ENCODE measurements at places on chromosomes 12 and 14.

DNA sequence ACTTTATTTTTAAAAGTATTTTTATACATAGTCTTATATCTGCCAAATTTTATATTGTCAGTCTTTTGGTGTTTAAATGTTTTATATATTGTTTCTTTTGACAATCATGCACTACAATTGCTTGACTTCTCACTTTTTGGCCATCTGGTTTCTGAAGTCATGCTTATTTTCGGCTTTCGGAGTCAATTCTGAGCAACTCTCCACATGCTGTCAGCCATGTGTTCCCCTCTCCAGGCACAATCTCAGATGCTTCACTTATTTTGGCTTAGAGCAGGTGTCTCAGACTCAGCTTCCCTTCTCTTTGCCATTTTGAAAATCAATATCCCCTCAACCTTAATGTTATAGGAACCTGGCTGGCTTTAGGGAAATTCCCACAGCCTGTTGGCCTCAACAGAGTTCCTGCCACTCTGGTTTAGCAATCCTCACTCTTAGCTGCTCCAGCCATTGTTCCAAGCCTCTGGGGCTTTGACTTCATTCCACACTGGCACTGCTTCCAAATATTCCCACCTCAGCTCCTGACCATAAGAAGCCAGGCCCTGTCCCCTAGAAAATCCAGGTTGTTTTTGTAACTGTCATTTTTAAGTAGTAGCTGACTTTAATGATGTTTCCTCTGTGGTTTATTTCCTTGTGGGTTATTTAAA lies 125.5 kb upstream of the FAR2 start:
- no peak for DNase-seq

DNA sequence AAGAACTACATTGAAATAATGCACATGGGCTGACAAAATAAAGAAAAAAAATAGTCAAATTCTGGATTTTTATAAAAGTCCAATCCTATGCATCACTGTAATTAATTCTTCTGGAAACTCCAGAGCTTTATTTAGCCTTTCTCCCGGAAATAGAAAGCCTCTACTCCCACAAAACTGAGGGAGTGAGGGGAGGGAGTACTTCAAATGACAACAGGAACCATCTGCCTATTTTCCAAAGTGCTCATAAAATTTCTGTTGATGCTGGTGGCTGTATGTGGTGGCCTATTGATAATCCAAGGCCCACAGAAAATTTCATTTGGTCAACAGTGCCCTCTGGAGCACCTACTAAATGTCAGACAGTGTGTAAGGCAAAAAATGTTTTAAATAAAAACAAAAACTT lies 64.6 kb downstream of the KIF21A start:
- no peak for DNase-seq

DNA sequence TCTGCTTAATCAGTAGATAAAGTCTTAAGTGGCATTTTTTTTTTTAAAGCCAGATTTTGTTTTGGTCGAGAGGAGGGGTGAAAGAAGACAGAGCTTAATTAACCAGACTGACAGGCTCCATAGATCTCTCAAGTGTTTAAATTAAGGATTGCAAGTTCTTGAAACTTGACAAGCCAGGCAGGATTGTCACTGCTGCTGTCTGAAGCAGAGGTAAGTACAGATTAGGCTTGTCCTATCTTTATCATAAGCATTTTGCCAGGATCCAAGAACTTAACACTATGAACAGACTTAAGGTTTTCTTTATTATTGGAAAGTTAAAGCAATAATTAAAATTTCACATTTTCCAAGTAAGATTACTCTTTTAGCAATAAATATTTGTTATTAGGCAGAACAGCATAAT lies 179.6 kb upstream of the LMO3 start:
- DNase-seq: no peak

DNA sequence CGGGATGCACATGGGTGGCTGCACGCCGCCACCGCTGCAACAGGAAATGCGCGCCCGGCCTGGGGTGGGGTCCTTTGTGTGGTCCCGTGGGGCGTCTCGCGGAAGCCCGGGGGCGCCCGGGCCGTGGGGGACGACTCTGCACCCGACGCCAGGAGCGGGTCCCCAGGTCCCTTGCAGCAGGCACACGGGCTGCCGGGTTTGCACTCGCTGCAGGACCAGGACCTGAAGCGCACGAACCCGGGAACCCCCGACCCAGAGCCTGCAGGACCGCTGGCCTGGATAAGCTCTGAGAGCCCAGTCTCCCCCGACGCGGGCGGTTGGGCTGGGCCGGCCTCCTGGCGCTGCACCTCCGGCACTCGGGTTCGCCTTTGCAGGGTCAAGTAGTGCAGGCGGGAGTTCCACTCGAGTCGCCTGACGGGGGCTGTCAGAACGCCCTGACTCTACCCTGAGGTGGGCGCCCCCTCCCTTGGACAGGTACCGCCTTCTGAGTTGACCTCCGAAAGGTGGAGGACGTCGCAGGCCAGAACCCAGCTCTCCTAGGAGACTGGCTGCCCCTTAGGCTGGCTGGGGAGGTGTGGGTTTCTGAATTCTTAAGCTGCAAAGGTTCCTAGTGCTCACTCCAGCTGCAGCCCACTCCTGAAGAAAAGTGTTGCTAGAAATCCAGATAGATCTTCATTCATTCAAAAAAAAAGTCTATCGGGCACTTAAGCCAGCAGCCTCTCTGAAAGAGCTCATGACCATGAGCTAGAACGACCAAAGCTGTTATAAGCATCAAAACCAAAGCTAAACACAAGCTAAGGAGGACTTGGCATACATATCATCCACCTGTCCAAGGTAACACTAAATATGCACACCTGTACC lies 68.0 kb downstream of the RNF34 start:
- DNase-seq: no peak

DNA sequence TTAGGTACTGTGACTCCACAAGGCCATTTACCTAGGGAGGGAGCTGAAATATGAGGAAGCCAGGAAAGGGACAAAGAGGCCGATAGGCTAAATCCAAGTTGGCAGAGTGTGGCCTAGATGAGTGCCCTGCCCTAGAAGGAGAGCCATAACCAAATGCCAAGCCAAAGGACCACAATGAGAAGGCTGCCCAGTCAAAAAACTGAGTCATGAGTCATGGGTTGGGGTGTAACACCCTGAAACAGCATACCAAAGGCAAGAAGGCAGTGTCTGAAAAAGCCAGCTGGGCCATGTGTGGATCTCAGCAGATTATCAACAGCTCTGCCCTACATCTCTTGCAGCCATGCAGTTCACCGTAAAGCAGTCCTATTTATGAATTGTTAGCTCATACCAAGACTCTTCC lies 171.7 kb downstream of the PHLDA1 start:
- no peak for DNase-seq

- no peak for DNase-seq
These were observed 124.5 kb downstream of the PTCSC3 start for GRCh38 chr14:36052063-36052462.

DNA sequence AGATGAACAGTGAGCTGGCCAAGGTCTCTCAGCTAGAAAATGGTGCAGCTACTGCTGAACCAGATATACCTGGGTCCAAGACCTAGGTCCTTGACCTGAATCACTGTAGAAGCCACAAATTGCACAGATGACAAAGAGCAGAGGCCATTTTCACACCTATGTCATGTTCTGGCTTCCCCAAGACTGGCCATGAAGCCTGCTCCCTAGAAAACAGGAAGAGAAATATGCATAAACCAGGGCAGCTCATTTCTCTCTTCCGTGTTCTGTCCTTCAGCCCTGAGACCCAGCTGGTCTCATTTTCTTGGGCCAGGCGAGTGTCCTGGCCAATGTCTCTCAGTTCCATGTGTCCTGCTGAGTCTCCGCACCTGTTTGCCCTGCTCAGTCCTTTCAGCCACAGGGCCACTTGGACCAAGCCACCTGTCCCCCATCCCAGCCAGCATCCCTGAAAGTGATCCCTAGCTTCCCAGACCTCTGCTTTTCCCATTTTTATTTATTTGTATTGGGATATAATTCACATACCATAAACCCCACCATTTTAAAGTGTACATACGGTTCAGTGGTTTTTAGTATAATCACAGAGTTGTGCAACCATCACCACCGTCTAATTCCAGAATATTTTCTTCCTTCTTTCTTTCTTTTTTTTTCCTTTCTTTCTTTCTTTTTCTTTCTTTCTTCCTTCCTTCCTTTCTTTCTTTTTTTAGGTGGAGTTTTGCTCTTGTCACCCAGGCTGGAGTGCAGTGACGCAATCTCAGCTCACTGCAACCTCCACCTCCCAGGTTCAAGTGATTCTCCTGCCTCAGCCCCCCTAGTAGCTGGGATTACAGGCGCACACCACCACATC lies 27.0 kb downstream of the P2RX7 start:
- DNase-seq: no peak

GRCh38 chr14:74522740-74523139 lies 29.2 kb downstream of the ISCA2 start:
- DNase-seq: no peak

DNA sequence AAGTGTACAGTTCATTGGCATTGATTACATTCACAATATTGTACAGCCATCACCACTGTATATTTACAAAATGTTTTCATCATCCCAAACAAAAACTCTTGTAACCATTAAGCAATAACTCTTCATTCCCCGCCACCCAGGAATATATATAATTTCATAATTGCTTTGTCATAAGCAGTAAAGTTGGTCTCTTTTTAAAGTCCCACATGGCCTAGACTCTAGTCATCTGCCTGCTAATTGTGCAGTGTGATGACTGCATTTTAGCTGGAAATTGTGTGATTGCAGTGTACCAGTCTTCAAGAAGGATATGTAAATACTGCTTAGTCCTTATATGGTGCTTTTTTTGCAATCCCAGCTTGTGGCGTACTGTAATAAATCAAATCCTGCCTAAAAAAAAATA lies 75.1 kb upstream of the ATP2A2 start:
- DNase-seq: no peak

- DNase-seq: no peak
These were observed 516 bp upstream of the LGALS3 start for GRCh38 chr14:55128386-55129085.

GRCh38 chr12:108572166-108572790 lies 9.9 kb downstream of the ISCU start:
- no peak for DNase-seq
